ENCODE measurements at places on chromosomes 7 and 10.

GRCh38 chr10:58661336-58661735 lies 148.7 kb downstream of the BICC1 start:
- DNase-seq, result no peak

GRCh38 chr7:113289140-113289740 lies 170.9 kb upstream of the SMIM30 start:
- DNase-seq, result no peak

DNA sequence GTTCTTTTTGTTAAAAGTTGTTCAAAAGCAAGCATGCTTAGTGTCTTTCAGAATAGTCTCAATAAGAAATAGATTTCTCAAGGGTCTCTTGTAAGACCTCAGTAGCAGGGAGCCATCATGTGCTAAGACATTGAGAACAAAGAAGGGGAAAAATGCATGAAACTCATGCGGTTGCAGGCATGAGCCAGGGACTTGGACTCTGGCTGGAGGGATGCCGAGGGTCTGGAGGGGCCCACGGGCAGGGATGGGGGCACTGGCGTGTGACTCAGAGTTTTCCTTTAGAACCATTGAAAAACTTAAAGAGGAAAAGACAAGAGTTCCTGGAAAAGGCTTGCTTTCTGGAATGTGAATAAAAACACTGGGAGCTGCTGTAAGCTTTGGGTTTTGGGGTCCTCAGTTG lies 253.3 kb downstream of the CCDC3 start:
- DNase-seq, result no peak

DNA sequence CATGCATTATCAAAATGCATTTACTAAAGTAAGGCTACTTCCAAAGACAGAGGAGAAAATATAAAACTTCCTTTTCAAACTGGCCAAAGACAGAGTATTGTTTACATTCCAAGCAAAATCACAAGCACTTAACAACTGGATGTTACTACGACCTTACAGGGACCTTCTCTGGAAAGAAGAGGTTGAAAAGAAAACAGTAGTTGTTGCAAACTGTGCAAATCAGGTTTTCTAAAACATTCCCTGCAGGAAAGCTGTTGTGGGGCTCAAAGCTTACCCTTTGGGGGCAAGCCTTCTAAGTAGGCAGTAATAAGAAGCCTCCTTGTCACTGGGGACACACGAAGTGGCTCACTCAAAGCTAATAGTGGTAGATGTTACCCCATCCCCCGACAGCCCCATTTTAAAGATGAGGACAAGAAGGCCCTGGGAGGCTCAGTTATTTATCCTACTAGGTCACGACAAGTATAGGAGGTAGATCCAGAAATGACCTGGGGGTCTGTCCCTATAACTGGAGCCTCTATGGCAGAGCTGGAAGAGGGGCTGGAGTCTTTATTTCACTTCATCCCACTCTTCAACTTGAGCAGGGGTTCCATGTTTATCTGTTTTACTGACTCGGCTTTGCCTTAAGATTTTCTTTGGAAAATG lies 46.6 kb downstream of the ATXN7L1 start:
- DNase-seq, result no peak

GRCh38 chr10:96919785-96920430 lies 87.8 kb downstream of the LCOR start:
- no peak for DNase-seq

GRCh38 chr7:115060095-115060870 lies 138.4 kb downstream of the MDFIC start:
- DNase-seq, result no peak

- no peak for DNase-seq
These were observed 133.2 kb upstream of the KCNMA1 start for GRCh38 chr10:77770868-77771175.

DNA sequence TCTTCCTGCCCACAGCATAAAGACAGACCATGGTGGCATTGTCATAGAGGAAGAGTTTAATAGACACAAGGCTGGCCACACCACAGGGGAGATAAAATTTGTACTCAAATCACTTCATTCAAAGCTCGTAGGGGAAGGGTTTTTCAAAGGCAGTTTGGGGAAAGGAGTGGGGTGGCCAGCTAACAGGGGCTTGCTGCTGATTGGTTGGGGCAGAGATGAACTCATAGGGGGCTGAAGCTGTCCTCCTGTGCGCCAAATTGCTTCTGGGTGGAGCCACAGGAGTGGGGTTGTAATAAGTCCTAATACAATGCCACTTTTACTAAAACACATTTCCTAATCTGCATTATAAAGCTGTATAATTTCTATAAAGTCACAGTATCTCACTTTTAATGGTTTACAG lies 22.5 kb downstream of the PDZD8 start:
- no peak for DNase-seq

DNA sequence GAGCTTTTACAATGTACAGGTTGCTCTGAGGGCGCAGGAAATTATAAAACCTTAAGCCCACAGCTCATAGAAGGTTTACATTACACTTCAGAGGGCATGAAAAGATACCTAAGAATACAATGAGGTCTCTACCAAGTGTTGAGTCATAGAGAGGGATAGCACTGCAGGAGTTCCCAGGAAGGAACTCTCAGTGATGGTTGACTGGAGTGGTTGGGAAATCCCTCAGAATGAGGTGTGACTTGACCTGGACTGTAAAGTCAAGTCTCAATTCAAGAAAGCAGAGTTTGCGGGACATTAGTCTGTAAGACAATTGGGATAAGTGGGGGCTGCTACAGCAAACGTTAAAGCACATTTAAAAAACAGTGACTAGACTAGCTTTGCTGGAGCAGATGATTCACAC lies 21.9 kb downstream of the TNKS2 start:
- no peak for DNase-seq

DNA sequence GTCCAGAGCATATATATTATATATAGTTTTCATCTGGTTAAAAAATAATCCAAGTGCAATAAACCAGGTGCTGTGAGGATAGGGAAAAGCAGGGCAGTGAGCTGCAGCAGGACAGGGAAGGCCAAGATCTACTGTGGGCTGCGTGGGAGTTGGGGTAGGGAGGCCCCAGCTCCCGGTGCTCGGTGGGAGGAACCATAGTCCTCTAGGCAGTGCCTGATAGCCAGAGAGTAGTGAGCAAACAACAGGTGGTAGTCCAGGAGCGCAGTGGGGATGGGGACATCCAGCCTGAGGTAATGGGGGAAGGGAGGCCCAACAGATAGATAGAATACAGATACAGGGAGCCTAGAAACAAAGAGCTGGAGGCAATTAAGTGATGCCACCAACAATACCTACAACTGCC lies 4.1 kb upstream of the BMPR1A start:
- no peak for DNase-seq

DNA sequence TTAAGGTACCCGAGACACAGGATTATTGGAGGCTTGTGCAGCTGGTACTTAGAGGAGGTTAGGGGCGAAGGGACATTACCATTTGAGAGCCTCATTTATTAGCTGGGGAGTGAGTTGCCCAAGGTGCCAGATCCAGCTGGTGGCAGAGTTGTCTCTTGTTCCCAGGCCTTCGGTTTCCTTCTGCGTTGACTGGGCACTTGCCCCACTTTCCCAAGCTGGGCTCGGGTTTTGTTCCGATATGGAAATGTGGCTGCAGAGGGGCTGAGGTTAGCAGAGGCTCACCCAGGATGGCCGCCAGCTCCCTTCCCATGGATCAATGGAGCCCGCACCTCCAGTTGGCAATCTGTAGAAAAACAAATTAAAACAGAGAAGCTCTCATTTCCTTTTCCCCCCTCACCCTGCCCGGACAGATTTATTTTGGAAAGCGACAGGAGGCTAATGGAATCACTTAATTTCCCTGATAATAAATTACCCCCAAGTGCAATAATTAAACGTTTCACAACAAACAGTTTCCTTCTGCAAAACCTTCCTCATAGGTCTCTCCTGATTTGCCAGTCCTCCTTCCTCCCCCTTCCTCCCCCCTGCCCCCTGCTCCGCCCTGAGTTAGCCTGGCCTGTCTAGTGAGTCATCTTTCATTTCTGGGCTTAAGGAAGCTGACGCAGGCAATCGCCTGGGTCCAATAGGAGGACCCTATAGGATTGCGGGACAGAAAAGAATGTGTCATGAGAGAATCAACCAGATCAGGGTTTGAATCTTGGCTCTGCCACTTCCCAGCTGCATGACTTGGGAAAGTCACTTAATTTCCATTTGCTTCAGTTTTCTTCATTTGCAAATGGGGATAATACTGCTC lies 51.7 kb downstream of the ADRA2A start:
- DNase-seq, result no peak

DNA sequence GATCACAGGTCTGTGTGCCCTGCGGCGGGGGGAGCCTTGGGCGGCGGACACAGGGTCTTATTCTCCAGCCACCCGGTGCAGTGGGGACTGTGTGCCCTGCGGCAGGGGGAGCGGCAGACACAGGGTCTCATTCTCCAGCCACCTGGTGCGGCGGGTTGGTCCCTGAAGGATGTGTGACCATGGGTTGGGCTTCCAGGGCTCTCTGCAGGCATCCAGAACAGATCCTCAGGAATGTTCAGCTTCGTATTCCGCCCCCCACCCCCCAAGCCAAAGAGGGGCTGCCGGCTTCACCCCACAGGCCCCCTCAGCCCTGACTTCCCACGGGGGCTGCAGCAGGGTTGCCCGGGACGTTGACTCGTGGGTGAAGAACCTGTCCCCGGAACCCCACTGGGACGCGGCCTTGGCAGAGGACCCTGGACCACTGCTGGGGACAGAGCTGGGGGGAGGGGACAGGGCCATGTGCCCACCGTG lies 154.5 kb upstream of the PPP2R2D start:
- DNase-seq, result no peak

- DNase-seq, result no peak
These were observed 1.3 kb downstream of the AFAP1L2 start for GRCh38 chr10:114402871-114403540.

GRCh38 chr7:35261041-35261440 lies 7.1 kb upstream of the TBX20 start:
- DNase-seq, result no peak

DNA sequence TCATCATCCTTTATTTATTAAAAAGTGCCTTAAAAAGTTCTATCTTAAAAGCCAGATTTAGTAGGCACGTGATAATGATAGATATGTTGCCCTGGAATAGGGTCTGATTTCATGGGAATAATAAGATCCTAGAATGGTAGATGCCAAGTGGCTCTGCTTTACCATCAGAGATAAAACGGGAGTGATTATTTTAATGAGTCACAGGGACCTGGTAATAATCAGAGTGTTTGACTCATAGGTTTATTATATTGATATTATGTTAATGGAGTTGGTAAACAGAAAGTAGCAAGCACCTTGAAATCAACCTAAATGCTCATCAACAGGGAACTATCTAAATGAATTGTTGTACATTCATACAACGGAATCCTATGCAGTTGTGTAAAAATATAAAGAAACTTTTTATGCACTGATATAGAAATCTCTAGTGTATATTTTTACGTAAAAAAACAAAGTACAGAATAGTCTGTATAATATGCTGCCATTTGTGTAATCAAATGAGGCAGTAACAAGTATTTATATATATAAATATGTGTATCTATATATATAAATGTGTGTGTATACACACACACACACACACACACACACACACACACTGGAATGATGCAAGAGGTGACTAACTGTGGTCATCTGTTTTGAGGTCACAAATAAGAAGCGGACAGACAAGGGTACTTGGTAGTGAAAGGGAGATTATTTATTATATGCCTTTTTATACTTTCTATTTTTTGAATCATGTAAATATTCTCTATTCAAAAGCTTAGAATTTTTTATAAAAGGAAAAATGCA lies 78.6 kb upstream of the DYNC1I1 start:
- no peak for DNase-seq

DNA sequence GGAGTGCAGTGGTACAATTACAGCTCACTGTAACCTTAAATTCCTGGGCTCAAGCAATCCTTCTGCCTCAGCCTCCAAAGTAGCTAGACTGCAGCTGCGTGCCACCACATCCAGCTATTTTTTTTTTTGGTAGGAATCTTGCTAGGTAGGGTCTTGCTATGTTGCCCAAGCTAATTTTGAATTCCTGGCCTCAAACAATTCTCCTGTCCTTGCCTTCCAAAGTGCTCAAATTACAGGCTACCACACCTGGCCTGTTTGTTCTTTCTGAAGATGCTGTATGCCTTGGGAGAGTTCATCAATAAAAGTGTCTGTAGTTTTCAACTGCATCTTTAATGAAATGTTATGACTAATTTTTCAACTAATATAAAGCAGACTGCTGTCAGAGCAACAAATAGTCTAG lies 452 bp downstream of the SAMD9 start:
- DNase-seq, result no peak

DNA sequence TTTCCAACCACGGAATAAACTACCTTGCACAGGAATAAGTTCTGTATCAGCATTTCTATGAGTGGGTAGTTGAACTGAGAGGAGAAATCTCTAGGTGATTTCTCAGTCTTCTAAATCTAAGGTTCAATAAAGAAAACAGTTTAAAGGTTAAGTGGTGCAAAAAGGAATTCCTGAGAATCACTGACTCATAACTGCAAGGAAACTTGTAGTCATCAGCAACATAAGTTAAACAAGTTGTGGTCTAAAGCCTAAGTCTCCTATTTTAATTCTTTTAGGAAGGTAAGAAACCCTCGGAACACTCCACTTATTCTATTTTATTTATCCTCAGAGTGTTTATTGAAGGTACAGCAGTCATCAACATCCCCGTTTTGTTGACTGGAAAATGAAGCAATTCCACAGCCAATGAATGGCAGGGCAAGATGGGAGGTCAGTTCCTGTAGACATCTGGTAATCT lies 92.4 kb upstream of the PIK3CG start:
- DNase-seq, result no peak

GRCh38 chr7:11612737-11613136 lies 219.3 kb downstream of the THSD7A start:
- no peak for DNase-seq

GRCh38 chr10:47152861-47153349 lies 147.1 kb upstream of the GDF10 start:
- no peak for DNase-seq

DNA sequence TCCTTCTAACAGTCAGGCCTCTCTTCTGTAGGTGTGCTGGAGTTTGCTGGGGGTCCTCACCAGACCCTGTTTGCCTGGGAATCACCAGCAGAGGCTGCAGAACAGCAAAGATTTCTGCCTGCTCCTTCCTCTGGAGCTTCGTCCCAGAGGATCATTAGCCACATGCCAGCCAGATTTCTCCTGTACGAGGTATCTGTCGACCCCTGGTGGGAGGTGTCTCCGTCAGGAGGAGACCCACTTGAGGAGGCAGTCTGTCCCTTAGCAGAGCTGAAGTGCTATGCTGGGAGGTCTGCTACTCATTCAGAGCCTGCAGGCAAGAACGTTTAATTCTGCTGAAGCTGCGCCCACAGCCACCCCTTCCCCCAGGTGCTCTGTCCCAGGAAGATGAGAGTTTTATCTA lies 611.1 kb upstream of the COBL start:
- DNase-seq, result no peak

Measured in T-helper 9 cell (primary cell).